Fibroblast of upper back skin (primary cell): ENCODE measurements at places on chromosomes 13 and 19.
A peak's percentile ranks its signal among the peaks of the same experiment; 100 is the strongest.

GRCh38 chr19:43872547-43873336, 45.6 kb downstream of the ZNF283 start:
- peak; percentile 5 for DNase-seq

GRCh38 chr19:10617409-10618121, 7.8 kb upstream of the SLC44A2 start:
- DNase-seq = peak; percentile 83

- no peak for DNase-seq
These were observed 1.6 kb upstream of the C19orf38 start for GRCh38 chr19:10846500-10847202.

- DNase-seq = peak; percentile 26
These were observed 1074.3 kb upstream of the PCDH9 start for GRCh38 chr13:68304286-68304893.

GRCh38 chr13:47903836-47904235, 97.2 kb downstream of the SUCLA2 start:
- DNase-seq = peak; percentile 25

DNA sequence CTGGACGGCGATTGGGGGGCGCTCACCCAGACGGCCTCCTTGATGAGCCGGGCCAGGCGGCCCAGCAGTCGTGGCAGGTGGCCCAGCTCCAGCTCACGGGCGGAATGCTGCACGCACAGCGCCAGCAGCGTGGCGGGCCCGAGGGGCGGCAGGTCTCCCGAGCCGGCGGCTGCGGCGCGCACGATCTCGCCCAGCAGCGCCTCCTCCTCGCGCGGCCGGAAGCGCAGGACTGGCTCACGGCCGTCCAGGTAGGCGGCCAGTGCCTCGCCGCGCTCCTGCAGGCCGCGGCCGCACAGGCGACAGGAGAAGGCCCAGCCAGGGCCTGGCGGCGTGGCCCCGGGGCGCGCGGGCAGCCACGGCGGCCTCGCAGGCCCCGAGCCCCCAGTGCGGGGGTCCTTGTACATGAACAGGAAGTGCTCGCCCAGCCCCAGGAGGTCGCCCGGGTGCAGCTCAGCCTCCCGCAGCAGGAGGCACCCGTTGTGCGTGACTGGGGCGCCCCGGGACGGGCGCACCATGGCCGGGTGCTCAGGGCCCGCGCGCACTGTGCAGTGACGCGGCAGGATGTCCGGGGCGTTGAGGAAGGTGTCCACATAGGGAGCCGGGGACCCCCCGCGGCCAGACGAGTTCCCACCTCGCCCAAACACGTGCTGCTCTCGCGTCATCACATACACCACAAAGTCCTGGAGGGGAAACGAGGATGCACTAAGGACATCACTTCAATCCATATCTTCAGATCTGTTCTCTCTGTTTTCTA, 9.6 kb upstream of the MAMSTR start:
- DNase-seq = no peak

- no peak for DNase-seq
These were observed 1.8 kb downstream of the FAM187B start for GRCh38 chr19:35226748-35227147.

GRCh38 chr13:36806102-36806501, 12.9 kb upstream of the RFXAP start:
- DNase-seq = no peak

DNA sequence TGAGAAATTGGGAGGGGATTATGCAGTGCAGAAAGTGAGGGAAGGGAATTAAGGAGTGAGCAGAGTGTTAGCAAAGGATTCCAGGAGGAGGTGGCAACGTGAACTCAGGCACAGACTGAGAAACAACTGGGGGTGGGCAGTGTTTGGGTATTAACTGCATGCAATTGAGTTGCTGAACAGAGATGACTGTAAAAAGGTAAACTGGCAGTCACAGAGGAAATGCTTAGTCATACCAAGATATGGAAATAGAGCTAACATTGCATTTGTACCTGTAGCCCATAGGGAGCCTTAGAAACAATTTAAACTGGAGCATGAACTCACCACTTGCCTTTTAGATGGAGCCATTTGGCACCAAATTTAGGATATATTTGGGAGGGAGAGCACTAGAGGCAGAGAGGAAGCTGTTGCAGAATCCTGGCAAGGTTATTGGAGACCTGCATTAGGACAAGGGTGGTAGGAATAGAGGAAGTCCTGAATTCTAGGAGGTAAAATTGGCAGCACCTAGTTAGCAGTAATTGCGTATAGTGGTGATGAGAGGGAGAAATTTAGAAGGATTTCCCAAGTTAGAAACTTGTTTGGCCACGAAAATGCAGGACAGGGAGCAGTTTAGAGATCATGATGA, 100.6 kb upstream of the FRY start:
- DNase-seq = no peak

DNA sequence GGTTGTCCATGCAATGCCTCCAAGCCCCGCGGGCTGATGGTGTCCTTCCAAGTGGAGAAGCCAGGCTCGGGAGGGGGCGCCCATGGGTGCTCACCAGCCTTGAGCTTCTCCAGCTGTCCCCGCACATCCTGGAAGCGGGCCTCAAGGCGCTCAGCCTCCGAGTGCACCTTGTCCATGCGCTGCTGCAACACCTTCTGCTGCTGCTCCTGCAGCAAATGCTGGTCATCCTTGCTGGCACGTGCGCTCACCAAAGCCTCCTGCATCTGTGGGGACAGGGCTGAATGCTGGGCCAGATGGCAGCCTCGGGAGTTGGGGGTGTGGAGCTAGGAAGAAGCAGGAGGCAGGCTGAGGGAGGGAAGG, 22.8 kb upstream of the EMP3 start:
- no peak for DNase-seq

DNA sequence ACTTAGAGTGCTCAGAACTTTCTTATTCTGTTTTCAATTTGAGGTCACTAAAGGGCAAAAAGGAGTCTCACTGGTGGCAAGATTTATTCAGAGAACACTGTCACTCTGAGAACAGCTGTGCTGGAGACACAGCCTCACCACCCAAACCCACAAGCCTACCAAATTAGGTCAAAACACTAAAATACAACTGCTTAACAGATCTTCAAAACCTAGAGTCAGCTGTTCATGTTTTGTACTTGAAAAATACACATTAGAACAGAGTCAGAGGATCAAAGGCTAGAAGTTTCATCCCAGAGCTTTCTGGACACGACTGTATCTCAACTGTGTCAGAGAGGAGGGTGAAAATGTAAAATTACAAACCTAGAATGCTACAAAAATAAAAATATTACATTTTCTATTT, 89.3 kb downstream of the MIPEP start:
- DNase-seq = peak; percentile 20

- no peak for DNase-seq
These were observed 3.1 kb downstream of the ZNF784 start for GRCh38 chr19:55621205-55621672.

DNA sequence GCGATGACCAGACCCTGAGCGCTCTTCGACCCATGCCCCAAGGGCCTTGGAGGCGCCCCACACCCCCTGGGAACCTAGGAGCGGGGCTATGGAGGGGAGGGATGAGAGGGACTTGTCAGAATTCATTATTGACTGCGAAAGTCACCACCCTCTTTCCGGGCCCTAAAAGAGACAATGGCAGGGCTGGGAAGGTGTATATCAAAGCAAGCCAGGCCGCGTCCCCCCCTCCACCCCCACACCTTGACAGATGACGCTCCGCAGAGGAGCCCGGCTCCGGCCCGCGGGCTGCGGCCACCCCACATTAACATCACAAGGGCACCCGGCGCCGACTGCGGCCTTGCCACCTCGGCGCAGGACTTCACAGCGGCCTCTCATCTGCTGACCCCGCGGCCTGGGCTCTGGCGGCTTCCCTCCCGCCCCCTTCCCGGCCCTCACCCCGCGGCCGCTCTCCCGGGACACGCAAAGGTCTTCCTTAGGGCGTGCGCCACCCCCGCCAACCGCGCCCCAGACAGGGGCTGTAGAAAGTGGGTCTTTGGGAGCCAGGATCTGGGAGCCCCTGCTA, 2.4 kb downstream of the CDX2 start:
- no peak for DNase-seq

GRCh38 chr13:84481958-84482357, 599.7 kb upstream of the SLITRK1 start:
- peak; percentile 90 for DNase-seq

GRCh38 chr13:35473802-35474201, 2.7 kb downstream of the MAB21L1 start:
- no peak for DNase-seq

DNA sequence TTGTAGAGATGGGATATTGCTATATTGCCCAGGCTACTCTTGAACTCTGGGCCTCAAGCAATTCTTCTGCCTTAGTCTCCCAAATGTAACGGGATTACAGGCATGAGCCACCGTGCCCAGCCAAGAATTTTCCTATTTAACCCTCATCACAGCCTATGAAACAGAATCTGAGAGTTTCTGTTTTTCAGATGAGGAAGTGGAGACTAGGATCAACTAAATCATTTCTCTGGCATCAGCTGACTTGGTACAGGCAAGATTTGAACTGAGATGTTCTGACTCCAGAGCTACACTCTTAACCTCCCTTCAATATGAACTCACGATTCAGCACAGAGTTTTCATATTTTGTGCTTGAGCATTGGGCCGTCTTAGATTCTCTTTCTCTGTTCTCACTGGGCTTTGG, 8.1 kb downstream of the ZNF460 start:
- DNase-seq = no peak

- peak; percentile 63 for DNase-seq
These were observed 697 bp downstream of the HSPH1 start for GRCh38 chr13:31160857-31161556.

DNA sequence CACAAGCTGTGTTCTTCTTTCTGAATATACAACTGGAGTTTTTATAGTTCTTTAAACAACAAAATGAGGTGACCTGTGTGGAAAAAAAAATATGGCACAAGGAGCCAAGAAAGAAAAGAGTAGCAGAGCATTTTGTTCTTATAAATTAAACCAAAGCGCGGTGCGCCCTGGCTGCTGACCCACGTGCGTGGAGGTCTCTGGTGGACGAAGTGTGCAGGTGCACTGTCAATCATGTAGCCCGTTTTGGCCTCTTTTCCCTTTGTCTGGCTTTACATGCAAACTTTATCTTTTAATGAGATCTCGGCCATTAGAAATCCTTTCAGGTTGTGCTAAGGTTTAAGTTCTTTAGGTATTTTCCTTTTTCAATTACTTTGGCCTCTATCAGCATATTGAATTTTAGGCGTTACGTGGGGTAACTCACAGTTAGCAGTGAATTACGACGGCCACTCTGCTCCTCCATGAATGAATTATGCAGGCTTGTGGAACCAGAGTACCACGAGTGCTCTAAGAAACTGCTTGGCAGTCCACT, 443.9 kb upstream of the SLC10A2 start:
- no peak for DNase-seq

- no peak for DNase-seq
These were observed 91.5 kb downstream of the TSC22D1 start for GRCh38 chr13:44484562-44485138.

DNA sequence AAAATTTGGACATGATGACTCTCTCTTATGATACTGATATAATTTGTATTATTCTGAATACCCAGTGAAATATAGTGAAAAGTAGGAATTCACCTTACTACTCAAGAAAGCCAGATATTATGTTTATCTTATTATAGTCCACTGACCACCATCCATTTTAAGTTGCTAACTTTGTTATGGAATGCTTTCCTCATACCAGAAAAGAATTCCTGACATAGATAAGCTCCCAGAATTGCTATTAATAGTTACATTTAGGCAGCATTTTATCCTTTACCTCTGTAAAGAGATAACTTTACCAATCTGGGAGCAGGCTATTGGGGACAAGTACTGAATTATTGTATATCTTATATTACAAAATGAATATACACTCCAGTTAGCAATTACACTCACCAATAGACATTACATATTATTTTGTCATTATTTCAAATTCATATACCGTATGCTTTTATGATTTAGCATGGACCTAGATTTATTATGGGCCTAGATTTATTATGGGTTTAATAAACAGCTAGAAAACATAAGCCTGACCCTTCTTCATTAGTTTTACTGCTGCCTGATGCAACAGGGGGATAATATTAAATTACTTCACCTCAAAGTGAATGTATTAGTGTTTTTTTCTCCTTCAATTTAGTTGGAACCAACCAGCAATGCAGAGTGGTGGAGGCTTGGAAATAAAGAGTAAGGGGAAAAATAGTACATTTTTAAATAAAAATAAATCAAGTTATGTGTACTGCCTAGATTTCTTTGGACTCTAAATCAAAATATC, 1886.1 kb downstream of the PCDH9 start:
- peak; percentile 50 for DNase-seq

- no peak for DNase-seq
These were observed 168.0 kb downstream of the EFNB2 start for GRCh38 chr13:106367361-106367971.

DNA sequence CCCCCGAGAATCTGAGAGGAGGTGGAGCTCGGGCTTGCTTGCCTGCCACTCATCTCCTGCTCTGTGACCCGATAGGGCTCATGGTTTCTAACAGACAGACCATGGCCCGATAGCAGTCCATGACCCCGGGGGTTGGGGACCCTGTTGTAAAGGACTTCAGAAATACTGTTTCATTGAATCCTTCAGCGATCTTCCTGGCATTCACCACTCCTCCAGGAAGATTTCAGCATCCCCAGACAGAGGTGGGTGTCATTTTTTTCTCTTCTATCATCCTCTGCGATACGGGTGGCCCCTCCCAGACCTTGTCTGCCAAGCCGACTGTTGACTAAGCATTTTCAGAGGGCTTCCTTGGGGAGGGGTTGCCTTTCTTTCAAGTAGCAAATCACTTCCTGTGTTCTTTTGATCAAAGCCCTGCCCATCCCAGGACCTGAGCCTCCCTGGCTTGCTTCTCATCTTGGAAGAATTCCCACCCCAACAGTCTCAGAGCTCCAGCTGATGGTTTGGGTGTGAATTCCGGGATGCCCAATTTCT, 1.7 kb downstream of the MYO1F start:
- DNase-seq = peak; percentile 74

DNA sequence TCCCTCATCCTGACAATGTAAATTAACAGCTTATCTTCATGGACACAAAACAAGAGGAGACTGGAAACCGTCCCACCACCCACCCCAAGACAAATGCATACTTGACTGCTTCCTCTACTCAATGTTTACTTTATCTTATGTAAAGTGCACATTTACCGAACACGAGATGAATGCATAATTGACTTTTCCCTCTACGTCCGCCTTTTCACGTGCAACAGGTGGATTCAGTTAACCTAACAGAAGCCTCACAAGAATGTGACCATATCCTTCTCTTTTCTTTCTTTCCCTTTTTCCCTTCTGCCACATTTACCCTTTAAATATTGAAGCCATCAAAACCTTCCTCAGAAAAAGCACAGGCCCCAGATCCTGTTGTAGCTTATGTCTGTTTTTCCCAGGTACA, 468.0 kb downstream of the UQCRFS1 start:
- DNase-seq = no peak

GRCh38 chr13:30877335-30877734, 28.7 kb upstream of the MEDAG start:
- DNase-seq = peak; percentile 81

DNA sequence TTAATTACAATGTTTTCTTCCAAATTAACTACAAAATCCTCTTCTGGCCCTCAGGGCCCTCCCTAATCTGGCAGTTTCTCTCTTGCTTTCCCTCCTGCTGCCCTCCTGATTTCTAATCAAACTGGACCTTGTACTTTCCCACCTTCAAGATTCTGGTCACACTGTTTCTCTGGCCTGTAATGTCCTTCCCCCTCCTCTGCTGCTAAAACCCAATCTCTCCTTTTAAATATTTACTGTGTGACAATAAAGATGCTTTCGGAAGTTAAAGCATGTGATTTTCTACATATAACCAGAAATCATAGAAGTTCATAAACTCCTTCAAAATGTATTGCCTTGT, 14.1 kb upstream of the HMGB1 start:
- DNase-seq = no peak
